ENCODE measurements at places on chromosomes 6 and 20.

- DNase-seq: no peak
These were observed 13.0 kb downstream of the AFDN start for GRCh38 chr6:167839755-167840154.

DNA sequence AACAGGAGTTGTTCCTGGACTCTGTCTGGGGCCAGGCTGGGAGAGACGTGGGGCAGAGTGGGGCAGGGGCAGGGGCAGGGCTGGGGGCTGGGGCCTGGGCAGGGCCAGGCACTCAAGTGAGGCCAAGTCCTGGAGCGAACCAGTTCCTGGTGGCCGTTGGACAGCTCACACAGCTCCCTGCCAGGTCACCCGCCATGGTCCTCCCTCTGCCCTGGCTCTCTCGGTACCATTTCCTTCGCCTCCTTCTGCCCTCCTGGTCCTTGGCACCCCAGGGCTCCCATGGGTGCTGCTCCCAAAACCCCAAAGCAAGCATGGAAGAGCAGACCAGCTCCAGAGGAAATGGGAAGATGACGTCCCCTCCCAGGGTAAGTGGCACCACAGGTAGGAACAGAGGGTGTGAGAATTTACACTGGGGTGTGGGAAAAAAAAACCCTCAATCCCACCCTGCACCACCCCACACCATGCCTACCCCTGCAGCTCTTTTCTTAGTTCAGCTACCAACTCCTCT lies at the start of gene MCCD1:
MCCD1 (plus strand) TSS at position 142 of the 508 bp plus-strand sequence; CDS start at position 195, 53 bp downstream.
- no peak for DNase-seq

DNA sequence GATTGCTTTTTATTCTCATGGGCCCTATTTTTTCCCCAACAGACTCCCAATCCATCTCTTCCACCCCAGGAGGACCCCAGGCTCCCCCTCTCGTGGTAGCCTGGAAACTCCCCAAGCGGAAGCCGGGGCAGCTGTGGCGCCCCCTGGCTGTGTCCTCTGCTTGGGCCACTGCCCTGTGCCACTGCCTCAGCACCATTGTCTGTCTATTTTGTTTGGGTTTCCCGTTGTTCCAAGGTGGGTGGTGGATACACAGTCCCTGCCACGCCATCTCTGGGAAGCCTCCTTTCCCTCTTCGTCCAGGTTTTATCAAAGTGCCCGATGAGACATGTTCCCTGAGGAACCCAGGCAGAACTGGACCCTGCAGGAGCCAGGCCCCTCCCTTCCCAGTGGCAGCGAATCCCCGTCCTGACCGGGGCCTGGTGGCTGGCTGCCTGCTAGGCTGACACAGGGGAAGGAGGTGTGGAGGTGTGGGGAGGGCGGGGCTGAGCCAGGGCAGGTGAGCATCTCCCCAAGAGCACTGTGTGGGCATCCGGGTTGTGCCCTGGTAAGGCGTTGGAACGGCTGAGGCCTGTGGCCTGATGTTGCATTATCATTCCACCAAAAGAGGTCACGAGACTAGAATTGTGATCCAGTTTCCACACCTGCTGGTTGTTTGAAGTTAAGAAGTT lies 228.2 kb downstream of the CDH4 start:
- DNase-seq: no peak

DNA sequence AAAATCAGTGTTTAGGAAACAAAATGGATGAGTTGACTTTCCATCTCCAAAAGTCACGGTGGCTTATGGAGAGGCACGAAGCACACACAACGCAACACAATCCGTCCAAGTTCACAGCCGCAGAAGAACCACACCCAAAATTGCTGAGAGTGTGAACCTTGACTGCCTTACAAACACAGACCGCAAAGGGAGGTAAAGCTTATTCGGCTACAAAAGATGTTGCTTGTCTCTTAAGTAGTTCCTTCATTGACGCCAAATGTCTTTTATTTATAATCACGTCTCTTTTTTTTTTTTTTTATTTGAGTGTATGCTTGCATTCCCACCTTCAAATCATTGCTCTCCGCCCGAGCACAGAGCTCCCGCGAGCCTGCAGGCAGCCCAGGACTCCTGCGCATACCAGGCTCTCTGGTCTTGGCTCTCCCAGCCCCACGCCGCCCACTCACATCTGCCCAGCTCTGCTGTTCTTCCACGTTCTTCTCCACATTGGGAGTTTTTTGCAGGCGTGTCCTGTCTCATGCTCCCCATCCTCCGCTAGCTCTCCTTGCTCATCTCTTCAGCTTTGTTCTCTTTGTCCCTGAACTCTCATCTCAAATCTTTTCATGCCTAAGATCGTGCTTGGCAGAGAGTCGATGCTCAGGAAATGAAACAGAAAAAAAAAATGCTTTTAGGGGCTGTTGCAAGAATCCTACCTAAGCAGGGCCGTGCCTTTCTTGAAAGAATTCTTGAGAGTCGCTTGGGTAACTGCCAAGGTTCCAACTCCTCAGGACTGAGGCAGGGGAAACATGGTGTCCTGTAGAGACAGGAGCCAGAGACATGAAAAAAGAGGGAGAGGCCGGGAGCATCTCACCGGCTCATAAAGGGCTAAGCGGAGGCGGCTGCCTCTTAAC lies 25.8 kb downstream of the LY86 start:
- no peak for DNase-seq

GRCh38 chr6:63188828-63189227 lies 22.4 kb upstream of the FKBP1C start:
- DNase-seq: no peak

Measured in smooth muscle cell of the brain vasculature (primary cell).